ENCODE measurements at places on chromosomes 4 and X.

DNA sequence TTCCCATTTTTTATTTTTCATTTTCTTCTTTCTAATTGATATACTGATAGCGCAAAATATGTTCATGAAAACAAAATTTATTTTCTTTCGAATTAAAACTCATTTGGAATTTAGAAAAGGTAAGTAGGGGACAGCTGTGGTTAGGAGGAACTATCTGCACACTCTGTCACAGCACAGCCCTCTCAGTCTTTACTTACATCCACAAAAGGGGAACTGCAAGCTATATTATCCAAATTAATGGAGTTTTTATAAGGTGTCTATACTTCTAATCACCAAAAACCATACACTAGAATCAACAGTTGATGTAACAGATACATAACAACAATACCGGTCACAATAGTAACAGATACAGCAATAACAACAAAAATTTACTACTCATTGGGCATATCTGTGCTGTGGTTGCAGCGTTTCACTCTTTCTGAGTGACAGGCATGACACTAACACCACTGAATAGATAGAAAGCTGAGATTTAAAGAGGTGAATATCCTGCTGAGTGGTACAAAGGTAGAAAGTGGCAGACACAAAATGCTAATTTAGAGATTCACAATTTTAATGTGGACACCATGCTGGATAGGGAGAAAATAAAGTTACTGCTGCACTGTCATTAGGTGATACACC is 160.7 kb downstream of the PPP3CA start:
- no peak for DNase-seq

- no peak for DNase-seq
Observed at GRCh38 chr4:83150653-83151330, 36.3 kb upstream of the PLAC8 start.

DNA sequence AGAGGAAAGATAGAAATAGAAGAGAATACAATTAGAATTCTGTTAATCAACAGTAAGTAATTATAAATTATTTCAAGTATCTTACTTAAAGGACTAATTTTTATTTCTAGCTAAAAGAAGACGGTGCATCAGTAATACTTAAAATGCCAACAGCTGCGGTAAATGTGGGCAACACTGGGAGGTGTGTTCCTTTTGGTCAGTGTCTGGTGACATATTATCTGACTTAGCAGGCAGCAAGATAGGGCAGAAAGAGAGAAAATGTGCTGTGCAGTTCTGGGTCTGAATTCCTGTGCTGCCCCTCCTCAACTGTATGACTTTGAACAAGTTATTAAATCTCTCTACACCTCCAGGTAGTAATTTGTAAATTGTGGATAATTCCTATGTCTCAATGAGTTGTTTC is 120.6 kb downstream of the ZNF827 start:
- DNase-seq = no peak

DNA sequence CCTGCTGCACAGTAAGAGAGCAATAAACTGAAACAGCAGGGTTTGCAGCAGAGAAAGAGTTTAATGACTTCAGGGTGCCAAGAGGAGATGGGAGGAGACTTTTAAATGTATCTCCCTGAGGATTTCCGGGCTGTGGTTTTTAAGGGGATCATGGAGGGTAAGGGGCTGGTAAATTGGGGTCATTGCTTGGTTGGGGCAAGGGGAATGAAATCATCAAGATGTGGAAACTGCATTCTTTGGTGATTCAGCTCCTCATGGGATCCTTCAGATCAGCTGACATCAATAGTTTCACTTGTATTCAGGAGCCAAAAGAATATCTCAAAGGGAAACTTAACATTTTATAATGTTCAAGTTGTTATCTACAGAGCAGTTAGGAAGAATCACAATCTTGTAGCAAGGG is 174.3 kb upstream of the ANXA10 start:
- DNase-seq = no peak

- no peak for DNase-seq
Observed at GRCh38 chr4:36323816-36324419, 42.5 kb downstream of the DTHD1 start.

DNA sequence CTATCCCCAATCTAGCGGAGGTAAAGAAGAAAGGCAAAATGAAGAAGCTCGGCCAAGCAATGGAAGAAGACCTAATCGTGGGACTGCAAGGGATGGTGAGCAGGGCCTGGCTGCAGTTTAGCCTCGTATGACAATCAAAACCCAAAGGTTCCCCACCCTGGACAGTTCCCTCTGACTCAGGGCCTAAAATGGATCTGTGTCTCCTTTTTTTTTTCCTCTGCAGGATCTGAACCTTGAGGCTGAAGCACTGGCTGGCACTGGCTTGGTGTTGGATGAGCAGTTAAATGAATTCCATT is 986 bp downstream of the HDAC6 start:
- DNase-seq = no peak

DNA sequence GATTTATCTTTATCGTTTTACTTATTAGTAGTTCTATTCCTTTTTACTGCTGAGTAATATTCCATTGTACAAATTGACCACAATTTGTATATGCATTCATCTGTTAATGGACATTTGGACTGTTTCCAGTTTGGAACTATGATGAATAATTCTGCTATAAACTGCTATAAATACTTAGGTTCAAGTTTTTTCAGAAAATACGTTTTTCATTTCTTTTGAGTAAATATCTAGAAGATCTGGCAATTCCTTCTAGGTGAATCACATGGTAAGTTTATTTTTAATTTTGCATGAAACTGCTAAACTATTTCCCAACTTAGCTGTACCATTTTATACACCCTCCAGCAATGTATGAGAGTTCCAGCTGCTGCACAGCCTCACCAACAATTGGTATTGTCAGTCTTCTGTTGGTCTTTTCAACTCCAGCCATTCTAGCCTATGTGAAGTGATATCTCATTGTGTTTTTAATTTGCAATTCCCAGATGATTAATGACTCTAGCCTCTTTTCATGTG is 22.2 kb downstream of the LIN54 start:
- DNase-seq = no peak

DNA sequence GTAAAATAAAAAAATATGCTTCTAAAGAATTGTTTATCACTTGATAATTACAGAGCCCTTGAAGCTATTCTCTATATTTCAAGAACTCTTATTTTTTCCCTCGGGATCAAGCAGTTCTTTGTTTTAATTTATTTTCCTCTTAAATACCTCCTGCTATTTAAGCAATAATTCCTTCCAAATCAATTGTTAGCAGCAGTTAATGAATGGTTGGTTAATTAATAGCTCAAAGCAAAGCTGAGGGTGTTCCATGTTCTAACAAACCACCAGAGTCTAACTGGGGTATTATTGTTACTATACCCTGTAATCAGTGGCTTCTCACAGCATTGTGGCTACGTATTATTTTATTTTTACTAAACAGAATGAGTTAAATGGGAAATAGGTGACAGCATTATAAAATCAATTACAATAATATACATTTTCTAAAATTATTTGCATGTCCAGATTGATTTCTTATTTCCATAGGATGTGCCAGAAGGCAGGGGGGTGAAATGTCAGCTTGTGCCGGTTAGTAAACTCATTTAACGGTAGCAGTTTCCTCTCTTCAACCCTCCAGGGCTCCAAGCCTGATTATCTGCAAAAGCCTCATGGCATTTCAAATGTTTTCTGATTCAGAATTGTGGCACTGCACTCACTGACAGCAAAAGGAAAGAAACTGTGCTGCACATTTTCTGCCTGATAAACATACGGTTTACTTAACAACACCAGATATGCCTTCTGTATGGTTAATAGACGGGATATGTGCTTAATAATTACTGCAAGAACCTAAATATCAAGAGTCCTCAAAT is 286.9 kb upstream of the EMCN start:
- no peak for DNase-seq

DNA sequence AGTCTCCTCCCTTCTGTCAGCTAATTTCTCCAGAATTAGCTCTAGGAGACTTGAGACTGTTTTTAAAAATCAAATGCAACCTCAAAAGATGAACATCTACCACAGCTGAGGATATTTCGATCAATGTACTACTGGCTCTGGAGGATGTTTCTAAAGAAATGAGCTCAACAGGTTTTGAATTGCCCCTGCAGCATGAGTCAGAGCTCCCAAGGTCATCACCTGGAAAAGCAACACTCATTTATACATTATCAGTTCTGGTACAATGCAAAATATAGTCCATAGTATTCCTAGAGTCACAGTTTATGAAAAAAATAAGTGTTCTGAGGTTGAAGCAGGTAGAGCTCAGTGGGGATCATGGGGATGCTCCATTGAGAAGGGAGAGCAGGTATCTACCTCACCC is 50.8 kb upstream of the MCF2 start:
- no peak for DNase-seq

GRCh38 chrX:154738011-154738738 is 12.7 kb downstream of the GAB3 start:
- no peak for DNase-seq

- no peak for DNase-seq
Observed at GRCh38 chr4:143538979-143539669, 25.6 kb downstream of the SMARCA5 start.

- DNase-seq = no peak
Observed at GRCh38 chr4:185839194-185839712, 27.3 kb upstream of the SORBS2 start.

DNA sequence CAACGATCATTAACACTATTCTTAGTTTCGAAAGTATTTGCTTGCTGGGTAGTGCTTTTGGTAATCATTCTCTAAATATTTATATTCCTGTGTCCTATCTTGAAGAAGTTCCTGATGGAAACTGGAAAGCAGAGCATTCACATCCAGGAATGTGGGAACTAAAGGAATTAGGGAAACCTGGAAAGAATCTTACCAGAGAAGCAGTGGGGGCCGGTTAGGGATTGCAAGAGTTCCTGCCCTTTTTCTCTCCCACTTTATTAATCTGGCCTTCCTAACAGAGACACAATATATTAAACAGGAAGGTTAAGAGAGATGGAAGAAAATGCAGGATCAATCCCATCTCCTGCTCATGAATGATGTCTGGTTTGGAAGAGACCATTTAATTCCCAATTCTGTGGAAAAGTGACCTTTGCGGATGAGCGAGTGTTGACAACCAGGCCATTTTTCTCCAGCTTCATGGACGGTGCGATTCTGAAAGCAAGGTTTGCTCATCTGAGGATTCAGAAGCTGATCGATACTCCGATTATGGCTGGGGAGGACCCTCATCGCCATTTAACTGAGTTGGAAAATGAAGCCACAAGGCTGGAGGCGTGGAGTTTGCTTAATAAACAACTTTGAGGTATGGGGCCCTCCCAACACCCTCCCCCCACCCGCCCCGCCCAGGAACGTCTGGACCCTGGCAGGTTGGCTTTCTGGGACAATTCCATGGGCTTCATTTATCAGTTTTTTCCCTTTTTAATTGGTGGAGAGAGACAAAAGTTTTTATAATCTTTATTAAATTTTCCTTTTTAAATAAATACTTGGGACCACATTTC is 52.3 kb downstream of the C4orf51 start:
- no peak for DNase-seq

DNA sequence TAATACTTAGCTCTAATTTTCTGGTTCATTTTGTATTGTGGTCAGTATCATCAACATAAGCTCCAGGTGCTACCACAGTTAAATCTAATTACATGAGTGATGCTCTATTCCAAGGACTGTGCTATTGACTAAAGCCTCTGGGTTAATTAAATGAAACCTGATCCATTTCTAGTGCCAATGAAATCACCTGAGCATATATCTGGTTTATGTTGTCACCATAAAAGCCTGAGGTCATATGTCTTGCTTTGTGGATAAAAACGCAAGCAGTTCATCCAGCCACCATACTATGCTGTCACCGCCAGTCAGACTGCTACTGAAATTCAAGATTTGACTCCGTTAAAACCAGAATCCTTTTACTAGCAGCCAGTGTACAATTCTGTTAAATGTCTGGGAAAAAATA is 64.2 kb upstream of the ZNF518B start:
- DNase-seq = no peak

DNA sequence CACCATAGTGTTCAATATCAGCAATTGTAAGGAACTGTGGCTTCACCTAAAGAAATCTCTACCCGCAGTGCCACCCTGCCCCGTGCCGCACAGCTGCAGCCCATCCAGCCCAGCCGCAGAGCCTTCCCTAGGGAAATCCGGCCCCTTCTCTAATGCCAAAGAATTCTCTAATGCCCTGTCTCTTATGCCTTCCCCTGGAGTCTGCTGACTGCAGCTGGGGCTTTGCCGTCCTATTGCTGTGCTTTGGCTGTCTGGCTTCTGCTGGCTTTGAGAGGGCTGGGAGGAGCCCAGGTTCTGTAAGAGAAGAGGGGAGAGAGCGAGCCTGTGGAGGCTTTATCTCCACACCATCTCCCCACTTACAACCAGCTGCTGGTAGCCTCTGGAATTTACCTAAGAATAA is 85.9 kb upstream of the HELT start:
- DNase-seq = no peak

DNA sequence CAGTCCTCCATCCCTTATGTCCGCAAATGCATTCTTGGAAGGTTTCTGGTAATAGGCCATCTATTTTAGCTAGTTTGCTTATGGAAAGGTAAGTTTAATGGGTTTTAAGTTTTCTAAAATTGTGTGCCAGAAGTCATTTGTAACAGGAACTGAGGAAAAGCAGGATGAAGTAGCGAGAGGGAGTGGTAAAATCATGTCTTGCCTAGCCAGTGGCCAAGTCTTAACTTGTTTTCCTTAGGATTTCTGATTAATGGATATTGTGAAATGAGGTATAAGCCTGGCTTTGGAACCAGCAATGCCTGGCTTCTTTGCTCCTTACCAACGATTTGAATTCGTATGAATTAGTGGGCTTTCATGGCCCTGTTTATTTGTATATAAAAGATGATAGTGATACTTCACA is 7.3 kb downstream of the SEC24B start:
- DNase-seq = no peak

DNA sequence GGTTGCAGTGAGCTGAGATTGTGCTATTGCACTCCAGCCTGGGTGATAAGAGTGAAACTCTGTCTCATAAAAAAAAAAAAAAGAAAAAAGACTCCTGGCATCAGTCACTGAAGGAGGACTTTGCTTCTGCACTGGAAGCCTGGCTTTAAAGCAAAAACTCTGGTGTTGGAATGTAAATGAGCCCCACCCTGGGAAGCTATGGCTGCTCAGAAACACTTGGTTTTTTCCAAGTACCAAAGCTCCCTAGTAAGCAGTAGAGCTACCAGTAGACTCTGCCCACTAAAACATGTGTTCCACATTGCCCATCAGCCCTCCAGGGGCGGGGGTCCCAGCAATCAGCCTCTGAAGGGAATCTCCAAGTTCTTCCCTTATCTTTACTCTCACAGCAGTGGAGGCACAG is 154.4 kb downstream of the SHROOM3 start:
- DNase-seq = no peak

Data from activated CD4-positive, alpha-beta T cell treated with anti-CD3 and anti-CD28 coated beads, Interleukin-2, amount 50 U/mL, for 1 hour (primary cell).